Stimulated activated CD4-positive, alpha-beta T cell treated with anti-CD3 and anti-CD28 coated beads, TNF-alpha, amount 100 ng/mL, for 24 hours (primary cell): ENCODE measurements at places on chromosomes 6 and 20.

GRCh38 chr6:148296771-148297170 is 45.9 kb upstream of the SASH1 start:
- no peak for DNase-seq

- DNase-seq: no peak
Observed at GRCh38 chr6:32967151-32968091, 973 bp upstream of the BRD2 start.

- no peak for DNase-seq
Observed at GRCh38 chr20:32626859-32627636, 41.9 kb upstream of the NOL4L start.

- DNase-seq: no peak
Observed at GRCh38 chr6:132253211-132253610, 148.1 kb downstream of the MOXD1 start.

GRCh38 chr6:124443541-124443940 is 518.7 kb upstream of the RNF217 start:
- no peak for DNase-seq

DNA sequence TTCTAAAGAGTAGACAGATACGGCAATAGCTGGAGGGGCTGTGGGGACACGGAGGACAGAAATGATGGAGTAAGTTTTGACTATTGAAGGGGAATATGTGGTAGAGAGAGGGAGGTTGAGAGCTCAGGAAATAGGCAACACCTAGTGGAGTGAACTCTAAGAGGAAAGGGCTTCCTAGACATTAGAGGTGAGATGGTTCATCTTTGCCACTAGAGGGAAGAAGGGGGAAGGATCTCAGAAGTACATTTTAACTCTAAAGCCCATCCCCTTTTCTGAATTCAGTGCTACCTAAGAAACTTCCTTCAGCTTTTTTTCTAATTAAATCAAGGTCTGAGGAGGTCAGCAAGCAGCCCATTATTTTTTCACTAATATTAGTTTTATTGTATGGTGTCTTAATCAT is 689.4 kb upstream of the MAP3K7 start:
- no peak for DNase-seq

GRCh38 chr6:28929887-28930620 is 6.3 kb upstream of the TRIM27 start:
- no peak for DNase-seq

DNA sequence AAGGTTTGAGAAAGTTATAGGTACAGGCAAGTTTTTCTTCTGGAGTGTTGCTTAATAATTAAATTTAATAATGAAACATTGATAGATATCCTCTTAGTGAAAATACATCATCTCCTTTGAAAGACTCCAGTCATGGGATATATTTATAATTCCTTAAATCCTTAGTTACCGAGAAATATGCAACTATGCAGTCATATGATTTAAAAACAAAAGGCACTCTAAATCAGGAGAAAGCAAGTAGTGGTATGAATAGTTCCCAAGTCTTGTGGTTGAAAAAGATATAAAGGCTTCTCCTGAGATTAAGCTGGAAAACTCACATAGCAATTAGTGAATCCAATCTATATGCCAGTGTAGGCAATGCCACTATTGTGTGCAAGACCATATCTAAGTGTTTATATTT is 475.4 kb downstream of the EYS start:
- DNase-seq: no peak
